ENCODE measurements at places on chromosomes 2 and 18.

DNA sequence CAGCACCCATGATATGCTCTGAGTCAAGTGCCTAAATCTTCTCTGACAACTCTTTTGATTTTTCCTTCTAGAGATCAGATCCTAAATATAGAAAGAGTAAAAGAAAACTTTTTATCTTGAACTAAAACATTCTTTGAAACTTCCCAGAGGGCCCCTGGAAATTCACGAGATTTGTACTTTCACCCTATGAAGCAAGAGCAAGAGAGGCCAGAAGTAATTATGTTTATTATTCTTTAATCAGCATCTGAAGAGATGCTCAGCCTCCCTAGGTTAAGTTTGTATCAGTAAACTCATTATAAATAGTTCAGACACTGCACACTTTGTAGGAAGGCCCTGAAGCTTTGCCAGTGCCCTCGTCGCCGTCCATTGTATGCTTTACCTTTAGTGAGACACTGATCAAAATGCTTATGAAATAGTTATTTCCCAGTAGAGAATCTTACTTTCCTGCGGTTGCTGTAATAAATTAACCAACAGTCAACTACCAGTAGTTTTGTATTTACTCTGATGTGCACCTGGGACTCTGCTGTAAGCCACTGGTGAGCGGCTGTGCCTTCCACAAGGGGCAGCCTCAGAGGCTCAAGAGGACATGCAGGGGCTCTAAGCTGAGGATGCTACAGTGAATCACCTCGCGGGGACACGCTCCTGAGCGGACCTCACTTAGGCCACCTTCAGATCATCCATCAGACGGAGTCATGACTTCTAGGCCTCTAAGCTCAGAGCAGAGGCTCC lies 71.9 kb downstream of the BIN1 start:
- no peak for DNase-seq

DNA sequence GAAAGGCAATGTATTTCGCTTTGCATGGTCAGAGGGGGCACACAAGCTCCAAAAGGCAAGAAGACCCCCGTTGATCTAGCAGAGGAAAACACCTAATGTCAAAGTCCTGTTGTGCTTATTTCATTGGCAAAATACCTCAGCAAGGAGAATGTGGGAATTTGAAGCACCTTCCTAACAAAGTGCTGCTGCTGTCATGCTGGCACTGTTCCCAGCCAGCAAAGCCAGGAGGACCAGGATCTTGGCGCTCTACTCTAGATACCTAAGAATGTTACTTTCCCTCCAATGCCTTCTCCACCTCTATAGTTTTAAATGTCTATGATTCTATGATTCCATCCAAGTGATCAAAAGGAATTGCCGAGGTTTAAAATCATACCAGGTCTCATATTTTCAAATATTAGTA lies 867.9 kb upstream of the POU3F3 start:
- no peak for DNase-seq

- DNase-seq: no peak
These were observed 60.4 kb downstream of the GALNT1 start for GRCh38 chr18:35641916-35642315.

DNA sequence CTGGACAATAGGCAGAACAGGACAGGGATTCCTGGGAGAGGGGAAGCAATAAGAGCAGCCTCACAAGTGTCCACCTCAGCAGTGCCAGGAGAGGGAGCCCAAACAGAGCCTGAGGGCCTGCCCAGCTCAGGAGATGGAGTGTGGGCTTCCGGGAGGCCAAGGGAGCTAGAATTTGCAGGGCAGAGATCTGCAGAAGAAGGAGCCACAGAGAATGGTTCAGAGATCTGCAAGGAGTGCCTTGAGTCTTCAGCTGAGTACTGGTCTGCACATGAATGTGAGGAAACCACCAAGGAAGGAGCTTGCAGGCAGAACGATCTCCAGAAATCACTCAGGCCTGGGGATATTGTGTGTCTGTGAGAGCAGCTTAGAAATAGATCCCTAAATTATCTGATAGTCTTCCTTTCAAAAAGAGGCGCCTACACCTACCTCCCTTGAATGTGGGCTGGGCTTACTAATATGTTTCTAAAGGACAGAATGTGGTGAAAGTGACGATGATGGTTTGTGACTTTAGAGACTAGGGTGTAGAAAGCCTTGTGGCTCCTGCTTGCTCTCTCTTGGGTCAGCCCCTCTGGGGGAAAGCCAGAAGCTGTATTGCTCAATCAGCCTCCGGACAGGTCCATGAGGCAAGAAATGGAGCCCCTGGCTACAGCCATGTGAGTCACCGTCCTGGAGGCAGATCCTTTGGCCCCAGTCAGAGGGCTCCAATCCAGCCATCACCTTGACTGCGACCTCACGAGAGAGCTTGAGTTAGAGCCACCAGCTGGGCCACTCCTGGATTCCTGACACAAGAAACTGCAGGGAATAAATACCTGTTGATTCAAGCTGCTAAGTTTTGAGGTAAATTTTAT lies 7.6 kb upstream of the LPIN1 start:
- DNase-seq: no peak

DNA sequence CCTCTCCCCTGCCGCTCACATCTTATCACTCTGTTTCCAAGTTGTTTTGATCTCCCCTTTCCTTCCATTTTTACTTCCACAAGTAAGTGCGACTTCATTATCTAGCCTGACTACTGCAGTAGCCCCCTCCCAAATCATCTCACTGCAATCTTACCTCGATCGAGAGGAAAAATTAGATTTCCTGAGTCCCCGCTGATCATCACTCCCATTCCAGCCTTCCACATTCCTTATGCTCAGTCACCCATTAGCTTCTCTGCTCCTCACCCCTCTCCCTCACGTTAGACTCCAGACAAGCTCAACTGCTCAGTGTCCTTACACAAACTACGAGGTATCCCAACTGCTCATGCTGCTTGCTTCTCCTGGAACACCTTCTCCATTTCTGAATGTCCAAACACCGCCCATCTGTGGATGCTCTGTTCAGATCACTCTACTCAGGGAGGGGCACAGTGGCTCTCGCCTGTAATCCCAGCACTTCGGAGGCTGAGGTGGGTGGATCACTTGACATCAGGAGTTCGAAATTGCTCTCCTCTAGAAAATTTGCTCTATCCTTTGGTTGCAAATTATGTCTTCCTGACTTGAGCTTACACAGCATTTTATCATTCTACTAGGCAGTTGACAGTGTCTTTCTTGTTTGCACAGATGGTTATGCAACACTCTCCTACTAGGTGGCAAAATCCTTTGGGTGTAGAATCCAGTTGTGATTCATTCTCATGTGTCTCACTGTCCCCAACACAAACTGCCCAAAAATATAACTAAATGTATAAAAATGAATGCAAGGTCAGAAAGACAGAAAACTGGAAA lies 96.5 kb downstream of the INO80D start:
- DNase-seq: no peak
